Activated T-cell treated with anti-CD3 and anti-CD28 coated beads, Interleukin-2, amount 50 U/mL, for 1 hour (primary cell): ENCODE measurements at places on chromosomes 12 and 14.

GRCh38 chr14:38042322-38042721 lies 165.4 kb upstream of the SSTR1 start:
- DNase-seq, result no peak

DNA sequence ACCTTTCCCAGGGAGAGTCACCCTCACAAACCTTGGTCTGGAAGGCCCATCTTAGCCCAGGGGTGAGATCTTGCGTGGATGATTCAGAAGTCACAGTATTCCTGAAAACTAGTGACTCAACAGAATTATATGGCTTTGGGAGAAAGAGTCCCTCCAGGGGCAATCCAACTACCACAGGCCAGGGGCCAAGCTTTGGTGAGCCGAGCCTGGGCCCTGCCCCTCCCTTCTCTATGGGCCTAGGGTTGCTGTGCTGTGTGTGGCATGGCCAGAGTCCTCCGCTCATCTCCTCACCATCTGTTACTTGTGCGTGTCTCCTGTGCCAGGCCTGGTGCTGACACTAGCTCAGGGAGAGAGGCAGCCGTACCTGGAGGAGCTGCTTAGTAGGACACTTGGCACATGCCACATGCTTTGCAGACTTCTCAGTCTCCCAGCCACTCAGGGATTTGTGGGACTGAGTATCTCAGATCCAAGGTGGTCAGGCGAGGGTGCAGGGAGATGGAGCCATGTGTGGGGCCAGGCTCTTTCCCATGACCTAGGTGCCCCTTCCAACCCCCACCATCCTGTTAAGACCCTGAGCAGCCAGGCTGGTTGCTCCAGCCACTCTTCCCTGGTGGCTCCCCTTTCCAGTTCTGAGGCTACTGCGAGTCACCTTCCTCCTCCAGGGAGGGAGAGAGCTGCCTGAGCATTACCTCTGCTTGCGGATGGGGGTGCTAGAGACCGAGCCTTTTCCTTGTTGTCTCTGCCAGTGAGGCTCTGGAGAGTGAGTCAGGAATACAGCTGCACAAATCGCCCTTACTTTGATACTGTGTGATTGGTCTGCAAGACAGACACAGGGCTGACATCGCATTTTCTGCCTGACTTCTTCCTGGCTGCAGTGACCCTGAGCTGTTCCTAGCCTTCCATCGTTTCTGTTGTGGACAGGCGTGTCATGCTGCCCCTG lies 94.1 kb downstream of the SLC25A47 start:
- no peak for DNase-seq

- peak; percentile 26 for DNase-seq
These were observed 94.4 kb downstream of the CRACR2A start for GRCh38 chr12:3658327-3659163.

DNA sequence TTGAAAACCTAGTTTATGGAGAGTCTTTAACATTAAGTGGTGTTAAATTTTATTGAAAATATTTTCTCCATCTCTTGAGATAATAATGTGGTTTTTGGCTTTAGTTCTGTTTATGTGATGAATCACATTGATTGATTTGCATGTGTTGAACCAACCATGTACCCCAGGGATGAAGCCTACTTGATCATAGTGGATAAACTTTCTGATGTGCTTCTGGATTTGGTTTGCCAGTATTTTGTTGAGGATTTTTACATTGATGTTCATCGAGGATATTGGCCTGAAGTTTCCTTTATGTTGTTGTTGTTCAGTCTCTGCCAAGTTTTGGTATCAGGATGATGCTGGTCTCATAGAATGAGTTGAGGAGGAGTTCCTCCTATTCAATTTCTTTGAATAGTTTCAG lies 222.6 kb downstream of the ADAMTS20 start:
- no peak for DNase-seq

GRCh38 chr12:47397664-47398281 lies 308.1 kb downstream of the RPAP3 start:
- DNase-seq, result peak; percentile 44

DNA sequence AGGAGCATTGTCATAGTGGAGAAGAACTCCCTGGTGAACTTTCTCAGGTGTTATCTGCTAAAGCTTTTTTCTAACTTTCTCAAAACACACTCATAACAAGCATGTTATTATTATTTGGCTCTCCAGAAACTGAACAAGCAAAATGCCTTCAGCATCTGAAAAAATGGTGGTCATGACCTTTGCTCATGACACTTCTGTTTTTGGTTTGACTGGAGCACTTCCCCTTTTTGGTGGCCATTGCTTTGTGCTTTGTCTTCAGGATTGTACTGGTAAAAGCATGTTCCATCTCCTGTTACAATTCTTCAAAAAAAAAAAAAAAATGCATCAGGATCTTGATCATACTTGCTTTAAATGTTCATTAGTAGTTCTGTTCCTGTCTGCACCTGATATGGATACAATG lies 1241.6 kb upstream of the USP15 start:
- no peak for DNase-seq

GRCh38 chr14:84340938-84341337 lies 1189.0 kb upstream of the FLRT2 start:
- no peak for DNase-seq

DNA sequence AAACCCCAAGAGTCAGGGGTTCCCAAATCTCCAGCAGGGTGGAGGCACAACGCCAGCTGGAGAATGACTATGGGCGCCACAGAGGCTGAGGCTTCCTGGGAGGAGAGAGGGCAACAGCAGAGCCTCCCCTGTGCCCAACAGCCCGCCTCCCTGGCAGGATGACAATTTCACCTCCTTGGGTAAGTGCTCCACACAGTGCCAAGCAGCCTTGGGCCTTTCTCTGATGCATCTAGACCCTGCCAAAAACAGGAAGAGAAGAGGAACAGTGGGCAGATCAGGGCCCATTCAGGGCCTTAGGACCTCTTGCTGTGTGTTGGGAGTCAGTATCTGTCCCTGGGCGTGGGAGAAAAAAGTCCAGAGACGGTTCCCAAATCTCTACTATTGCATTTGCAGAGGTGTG lies 5.0 kb upstream of the OR10P1 start:
- no peak for DNase-seq
